ENCODE measurements at places on chromosomes 11 and 22.
A peak's percentile ranks its signal among the peaks of the same experiment; 100 is the strongest.

DNA sequence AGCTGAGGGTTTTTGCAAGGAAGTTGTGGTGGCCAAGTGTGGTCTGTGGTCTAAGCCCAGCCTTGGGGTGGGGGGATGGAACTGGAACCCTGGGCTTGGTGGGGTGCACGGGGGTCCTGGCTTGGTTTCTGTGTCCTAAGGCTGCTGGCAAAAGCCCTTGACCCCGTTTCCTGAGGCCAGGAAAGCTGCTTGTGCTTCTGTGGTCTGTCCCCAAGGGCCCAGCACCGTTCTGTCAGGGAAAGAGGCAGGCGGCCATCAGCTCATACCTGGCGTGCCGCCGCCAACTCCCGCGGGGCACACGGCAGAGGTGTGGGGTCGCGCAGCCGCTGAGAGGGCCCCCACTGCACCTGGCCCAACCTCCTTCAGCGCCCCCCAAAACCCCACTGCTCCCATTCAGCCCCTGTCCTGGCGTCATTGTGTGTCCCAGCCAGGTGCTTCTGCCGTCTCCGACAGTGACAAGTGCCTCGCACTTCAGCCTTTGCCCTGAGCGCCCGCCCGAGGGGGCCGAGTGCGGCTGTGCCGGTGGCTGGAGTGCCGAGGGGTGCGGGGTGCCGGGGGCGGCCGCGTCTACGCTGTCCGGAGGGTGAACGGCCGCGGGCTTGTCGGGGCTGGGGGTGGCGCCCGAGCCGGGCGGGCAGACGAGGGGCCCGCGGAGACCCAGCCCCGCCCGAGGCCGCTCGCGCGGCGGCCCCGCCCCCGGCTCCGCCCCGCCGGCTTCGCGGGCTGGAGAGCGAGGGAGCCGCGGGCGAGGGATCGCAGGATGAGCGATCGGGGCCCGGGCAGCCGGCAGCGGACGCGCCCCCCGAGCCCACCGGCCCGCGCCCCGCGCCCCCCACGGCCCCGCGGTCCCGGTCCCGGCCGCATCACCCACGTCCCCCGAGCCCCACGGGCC is at the start of gene CNIH2:
CNIH2 (plus strand) TSS at position 705 of the 892 bp plus-strand sequence. CDS start 282 bp downstream, outside the sequence.
- DNase-seq: peak; percentile 10

DNA sequence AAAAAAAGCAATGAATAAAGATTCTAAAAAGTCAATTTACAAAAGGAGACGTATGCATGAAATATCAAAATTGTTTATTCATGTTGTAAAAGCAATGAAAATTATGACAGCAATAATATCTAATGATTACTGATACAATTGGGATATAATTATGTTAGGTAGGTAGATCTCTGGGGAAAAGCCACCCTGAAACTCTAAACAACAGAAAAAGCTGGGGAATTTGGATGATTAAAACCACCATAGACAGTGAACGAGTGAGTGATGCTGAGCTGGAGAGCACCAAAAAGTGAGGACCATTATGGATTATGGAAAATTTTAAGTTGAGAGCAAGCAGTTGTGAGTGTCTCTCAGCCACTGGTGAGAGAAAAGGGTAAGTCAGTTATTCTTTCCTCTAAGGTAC is at the start of gene OR10G8:
OR10G8 (plus strand) TSS at position 301 of the 400 bp plus-strand sequence. CDS start 2,825 bp downstream, outside the sequence.
- no peak for DNase-seq

- DNase-seq: peak; percentile 81
Measured at GRCh38 chr11:114259124-114259526, 37.1 kb upstream of the NNMT start.

DNA sequence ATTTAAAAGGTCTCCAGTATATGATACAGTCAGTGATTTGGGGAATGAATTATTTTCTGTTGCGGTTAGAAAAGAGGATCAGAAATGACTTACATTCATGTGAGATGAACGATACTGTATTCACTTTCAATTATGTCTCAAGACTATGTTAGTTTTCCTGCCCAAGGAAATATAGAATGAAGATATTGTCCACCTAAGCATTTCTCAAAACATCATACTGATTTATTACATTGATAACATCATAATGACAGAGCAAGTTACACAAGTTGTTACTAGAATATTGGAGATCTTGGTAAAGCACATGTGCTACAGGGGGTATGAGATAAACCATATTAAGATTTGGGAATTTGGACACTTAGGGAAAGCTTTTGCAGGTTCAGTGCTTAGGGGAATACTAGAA is 67.8 kb upstream of the OR9G4 start:
- DNase-seq: no peak

- no peak for DNase-seq
Measured at GRCh38 chr22:39745789-39746188, 147.8 kb downstream of the ENTHD1 start.

DNA sequence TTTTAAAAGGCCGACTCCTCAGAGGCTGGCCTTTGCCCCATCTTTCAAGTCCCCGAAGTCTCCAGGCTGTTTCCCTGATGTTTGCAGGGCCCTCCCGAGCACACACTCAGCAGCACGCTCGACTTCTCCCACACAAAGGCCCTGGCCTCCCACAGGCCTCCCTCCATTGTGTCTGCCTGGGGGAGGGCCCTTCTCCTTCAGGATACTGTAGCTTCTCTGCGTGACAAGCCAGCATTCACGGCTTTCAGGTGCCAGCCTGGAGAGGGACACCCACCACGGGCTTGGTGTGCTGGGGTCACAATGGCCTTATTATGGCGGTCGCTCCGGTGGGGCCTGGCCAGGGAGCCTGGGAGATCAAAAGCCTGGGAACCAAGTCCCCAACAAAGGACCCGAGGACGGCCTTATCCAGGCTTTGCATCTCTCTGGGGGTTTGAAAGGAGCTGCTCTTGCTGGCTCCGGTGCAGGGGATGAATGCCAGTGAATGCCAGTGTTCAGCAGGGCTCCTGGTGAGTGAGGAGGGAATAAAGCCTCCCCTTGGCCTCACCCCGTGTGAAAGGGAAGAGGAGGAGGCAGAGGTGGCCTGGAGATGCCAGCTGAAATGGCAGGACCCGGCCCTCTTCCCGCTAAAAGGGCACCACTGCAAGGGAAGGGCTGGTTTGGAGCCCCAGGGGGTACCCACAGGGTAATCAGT is 55.0 kb downstream of the TRAF6 start:
- DNase-seq: no peak

GRCh38 chr22:27576815-27577573 is 224.6 kb downstream of the MN1 start:
- no peak for DNase-seq

- no peak for DNase-seq
Measured at GRCh38 chr11:105740164-105740903, 130.5 kb downstream of the GRIA4 start.

DNA sequence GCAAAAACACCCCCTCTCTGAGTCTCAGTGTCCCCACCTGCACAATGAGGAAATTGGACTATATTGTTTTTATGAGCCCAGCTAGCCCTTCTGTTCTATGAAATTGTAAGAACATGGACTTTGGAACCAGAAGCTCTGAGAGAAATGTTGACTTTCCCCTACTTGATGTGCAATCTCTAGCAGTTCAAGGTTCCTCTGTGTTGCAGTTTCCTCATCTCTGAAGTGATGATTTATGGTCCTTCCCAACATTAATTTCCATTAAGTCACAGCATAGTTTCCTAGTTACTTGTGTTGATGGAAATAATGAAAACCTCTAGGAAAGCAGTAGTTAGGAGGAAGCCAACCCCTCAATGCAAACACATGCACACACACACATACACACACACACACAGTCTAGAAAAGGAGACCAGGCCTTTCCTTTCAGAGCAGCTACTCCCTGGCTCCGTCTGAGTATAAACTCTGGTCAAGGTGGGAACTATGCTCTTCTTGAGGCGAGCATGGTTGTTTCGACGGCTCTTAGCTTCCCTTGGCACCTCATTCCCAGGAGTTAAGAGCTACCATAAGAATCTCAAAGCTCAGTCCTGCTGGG is 518.4 kb downstream of the SOX6 start:
- no peak for DNase-seq
